ENCODE measurements at places on chromosomes 2 and 18.

- no peak for DNase-seq
Observed at GRCh38 chr2:234725528-234726264, 226.1 kb upstream of the SH3BP4 start.

DNA sequence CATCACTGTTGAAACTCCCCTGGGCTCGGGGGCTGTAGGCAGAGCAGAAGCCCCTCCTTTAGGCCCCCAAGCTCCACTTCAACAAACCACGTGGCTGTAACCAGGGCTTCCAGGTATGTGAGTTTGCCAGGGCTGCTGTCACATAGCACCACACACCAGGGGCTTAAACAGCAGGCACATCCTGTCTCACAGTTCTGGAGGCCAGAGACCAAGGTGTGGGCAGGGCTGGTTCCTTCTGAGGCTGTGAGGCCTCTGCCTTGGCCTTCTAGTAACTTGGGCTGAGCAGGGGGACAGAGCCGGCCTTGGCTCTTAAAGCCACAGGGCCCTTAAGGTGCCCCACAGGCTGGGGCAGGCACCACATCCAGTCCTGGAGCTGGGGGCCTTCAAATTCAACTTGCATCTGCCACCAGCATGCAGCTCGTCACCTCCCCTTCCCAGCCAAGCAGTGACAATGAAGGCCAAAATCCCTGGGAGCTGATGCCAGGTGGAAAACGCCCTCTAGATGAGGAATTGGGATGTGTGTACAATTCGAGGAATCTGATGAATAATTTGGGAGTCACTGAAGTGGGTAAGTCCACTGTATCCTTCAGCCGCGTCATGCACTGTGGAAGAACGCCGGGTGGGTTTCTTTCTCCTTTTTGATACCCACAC is 104.2 kb upstream of the ODC1 start:
- DNase-seq = no peak

GRCh38 chr2:209938906-209939305 is 63.5 kb upstream of the RPE start:
- no peak for DNase-seq

- no peak for DNase-seq
Observed at GRCh38 chr2:236852977-236853374, 232.7 kb upstream of the COPS8 start.

- DNase-seq = no peak
Observed at GRCh38 chr2:232333361-232334135, 45.0 kb upstream of the ALPP start.

- DNase-seq = no peak
Observed at GRCh38 chr2:67899187-67899586, 163.6 kb downstream of the C1D start.

GRCh38 chr2:234588054-234588430 is 91.2 kb upstream of the ARL4C start:
- no peak for DNase-seq

DNA sequence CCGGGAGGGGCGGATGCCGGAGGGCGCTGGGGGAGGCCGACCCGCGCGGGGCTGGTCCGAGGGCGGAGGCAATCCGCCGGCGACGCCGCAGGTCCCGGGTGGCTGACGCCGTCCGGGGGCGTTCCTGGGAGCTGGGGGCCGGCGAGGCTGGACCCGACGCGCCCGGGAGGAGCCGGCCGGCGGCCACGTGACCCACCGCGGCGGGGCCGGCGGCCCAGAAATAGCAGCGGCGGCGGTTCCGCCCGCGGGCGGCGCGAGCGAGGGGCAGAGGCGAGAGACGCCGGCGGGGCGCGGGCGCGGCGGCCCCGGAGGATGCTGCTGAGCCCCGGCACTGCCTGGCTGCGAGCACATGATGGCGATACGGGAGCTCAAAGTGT is at the start of gene RAB31:
Gene RAB31, plus strand, starts transcription at position 245 of the 377 bp plus-strand sequence. Its CDS starts 105 bp downstream, at position 350.
- no peak for DNase-seq

DNA sequence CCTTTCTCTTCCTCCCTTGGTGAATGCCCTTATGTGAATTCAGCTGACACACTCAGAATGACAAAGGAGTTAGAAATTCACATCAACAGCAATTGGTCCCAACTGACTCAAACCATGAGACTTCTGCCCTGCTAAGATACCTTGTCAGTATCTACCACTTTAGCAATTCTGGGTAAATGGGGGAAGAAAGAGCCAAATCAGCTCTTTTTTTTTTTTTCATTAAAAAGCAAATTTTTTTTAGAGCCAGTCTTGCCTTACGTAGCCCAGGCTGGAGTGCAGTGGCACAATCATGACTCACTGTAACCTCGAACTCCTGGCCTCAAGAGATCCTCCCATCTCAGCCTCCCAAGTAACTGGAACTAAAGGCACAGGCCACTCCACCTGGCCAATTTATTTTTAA is 1.7 kb upstream of the PPP4R1 start:
- peak; percentile 65 for DNase-seq

DNA sequence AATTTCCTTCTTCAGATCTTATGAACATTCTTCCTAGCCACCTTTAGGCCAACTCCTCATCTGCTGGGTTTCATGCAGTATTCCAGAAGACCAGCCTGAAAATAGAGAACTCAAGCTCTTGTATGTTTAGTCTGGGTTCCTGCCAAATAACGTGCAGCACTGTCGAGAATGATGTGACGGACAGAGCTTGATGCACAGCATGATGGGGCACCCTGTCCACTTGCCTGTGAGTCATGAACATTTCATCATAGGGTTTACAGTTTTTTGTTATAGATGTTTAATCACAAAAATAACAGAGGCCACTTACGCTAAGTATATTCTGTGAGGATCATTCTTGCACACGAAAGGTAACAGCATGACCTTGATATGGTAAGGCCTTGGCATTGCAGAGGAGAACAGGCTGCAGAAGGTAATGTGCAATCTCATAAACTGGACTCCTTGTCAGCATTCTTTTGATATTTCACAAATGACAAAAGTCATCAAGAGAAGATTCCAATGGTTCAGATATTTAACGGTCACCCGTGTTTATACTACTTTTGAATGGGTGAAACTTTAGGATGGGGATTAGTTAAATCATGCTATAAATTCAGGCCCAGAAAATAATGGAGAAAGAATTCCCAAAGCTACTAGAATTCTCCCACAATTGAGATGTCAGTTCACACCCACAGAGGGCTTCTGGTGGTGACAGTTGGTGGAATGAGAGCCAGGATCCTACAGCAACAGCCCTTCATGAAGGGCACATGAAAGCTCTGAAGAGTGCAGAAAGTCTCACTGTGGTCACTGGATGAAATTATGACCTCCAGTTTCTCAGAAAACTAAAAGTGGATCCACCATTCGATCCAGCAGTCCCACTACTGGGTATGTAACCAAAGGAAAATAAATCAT is 396.1 kb upstream of the RAB12 start:
- DNase-seq = no peak

DNA sequence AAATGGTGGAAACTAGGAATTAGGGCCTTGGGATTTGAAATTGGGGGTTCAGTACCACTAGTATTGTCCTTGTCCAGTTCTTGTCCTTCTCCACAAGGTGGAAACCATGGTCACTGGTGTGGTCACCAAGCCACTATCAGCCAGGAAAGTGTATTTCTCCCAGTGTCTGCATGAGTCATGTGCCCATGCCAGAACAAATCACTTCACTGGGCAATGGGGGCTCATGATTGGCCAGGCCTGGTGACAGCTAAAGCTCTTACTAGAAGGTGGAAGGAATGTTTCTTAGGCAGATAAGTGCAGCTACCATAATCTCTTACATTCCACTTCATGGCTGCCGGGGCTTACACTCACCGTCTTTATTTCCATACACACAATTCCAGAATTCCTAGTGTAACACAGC is 124.8 kb upstream of the TACR1 start:
- no peak for DNase-seq

GRCh38 chr2:168254158-168254935 is 7.0 kb upstream of the STK39 start:
- DNase-seq = no peak

DNA sequence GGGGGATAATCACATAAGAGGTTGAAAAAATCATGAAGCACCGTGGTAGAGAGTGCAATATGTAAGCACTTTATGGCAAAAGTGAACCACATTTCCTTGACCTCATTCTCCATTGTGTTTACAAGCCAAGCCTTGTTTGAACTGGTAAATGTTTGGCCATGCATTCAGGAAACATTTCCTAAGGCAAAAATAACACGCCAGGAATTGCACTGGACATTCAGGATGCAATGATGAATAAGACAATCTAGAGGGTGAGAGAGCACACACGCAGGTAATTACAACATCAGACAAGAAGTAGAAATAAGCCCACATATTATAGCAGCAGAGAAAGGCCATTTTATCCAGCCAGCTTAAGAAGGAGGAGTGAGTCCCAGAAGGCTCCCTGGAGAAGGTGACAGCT is 218.0 kb upstream of the OSR1 start:
- DNase-seq = no peak

GRCh38 chr2:54629914-54630857 is 93.3 kb upstream of the EML6 start:
- DNase-seq = no peak

GRCh38 chr18:21450913-21451312 is 149.6 kb downstream of the ESCO1 start:
- DNase-seq = no peak

GRCh38 chr2:182682210-182682609 is 33.8 kb upstream of the DNAJC10 start:
- DNase-seq = no peak

GRCh38 chr2:10028988-10029874 is 14.1 kb upstream of the KLF11 start:
- DNase-seq = peak; percentile 66

DNA sequence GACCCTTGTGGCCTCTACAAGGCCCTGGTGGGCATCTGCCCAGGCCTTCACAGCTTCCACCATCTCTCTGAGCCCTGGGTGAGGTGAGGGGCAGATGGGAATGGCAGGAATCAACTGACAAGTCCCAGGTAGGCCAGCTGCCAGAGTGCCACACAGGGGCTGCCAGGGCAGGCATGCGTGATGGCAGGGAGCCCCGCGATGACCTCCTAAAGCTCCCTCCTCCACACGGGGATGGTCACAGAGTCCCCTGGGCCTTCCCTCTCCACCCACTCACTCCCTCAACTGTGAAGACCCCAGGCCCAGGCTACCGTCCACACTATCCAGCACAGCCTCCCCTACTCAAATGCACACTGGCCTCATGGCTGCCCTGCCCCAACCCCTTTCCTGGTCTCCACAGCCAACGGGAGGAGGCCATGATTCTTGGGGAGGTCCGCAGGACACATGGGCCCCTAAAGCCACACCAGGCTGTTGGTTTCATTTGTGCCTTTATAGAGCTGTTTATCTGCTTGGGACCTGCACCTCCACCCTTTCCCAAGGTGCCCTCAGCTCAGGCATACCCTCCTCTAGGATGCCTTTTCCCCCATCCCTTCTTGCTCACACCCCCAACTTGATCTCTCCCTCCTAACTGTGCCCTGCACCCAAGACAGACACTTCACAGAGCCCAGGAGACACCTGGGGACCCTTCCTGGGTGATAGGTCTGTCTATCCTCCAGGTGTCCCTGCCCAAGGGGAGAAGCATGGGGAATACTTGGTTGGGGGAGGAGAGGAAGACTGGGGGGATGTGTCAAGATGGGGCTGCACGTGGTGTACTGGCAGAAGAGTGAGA is 2.0 kb downstream of the PROC start:
- no peak for DNase-seq

GRCh38 chr18:66553824-66554223 is 50.1 kb downstream of the CDH19 start:
- DNase-seq = no peak

- DNase-seq = no peak
Observed at GRCh38 chr2:222907790-222908441, 47.1 kb downstream of the ACSL3 start.

GRCh38 chr2:164220265-164220664 is 401.0 kb downstream of the GRB14 start:
- DNase-seq = no peak

- no peak for DNase-seq
Observed at GRCh38 chr2:37625796-37626571, 45.5 kb downstream of the CDC42EP3 start.

DNA sequence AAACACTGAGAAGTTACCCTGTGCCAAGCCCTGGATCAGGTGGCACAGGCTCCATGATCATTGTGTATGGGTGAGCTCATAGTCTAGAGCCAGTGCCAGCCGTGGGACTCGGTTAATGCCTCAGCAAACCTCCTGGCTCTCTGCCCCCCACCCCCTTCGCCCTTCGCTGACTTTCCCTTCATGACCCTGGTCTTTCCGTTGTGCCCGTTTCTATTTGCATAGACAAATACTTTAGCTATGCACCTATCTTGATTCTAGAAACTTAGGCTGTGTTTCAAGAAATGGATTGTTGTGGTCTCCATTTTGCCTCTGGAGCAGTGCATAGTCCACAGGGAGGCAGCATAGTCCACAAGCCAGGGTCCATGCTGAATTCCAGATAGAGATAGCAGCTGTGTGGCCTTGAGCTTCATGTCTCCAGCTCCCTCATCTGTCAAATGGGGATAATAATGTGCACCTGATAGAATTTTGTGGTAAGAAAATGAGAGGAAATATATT is 44.8 kb upstream of the KDM3A start:
- peak; percentile 30 for DNase-seq

- DNase-seq = no peak
Observed at GRCh38 chr18:45325778-45326177, 289.5 kb upstream of the SLC14A2 start.

DNA sequence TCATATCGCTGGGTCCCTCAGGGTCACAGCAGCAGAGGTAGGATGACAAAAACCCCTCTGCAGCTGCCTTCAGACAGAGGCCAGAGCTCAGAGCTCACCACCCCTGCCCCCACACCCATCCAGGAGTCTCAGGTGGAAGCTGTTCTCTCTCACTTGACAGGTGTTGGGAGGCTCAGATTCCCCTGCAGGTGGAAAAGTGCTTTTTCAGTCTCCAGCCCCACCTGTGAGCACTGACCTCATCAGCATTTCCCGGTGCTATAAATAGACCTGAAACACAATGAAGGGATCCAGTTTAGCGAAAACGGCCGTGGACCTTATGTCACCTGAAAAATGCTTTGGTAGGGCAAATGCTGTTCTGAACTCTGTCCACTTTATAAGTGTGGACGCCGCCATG is 254.9 kb downstream of the NDUFA10 start:
- DNase-seq = no peak

DNA sequence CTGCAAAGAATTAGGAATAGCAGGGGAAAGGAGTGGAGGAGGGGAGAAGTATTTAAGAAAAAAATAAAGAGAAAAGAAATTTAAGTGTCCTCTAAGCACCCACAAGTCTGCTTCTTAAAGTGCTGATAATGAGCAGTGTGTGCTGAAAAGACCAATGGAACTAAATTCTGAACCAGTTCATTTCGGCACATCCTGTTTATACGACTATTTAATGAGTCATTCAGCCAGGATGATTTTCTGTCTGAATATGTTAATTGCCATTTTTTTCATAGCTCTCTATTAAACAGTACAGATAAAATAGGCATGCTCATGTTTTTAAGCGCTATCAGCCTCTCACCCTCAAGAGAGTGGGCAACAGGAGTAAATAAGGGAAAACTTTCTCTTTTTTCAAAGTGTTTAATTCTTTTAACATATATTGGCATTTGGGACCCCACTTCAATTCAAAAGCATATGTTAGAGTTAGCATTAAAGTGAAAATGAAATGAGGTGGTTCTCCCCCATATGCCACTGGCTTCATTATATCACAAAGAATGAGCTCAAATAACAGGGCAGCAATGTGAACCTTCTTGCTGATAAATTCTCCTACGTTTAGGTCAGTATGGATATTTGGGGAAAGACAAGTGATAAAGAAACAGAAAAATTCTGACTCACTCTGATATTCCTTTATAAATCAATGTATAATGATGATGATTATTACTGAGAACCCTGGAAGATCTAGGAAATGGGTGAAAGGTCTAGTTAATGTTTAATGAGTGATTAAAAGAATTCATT is 87.5 kb downstream of the TCF4 start:
- no peak for DNase-seq

All from hematopoietic multipotent progenitor cell treated with erythropoietin and hydrocortisone succinate and interleukin-3 and kit ligand, for 15 days (in vitro differentiated cells).